Activated gamma-delta T cell treated with Interleukin-2 at 50 U/mL for 16 hours (primary cell): ENCODE measurements at places on chromosomes 2 and 18.

- no peak for DNase-seq
Measured at GRCh38 chr18:57670046-57670445, 48.4 kb upstream of the NARS1 start.

GRCh38 chr18:70116949-70117348, 88.5 kb downstream of the RTTN start:
- no peak for DNase-seq

GRCh38 chr18:55089610-55090009, 130.3 kb upstream of the CCDC68 start:
- DNase-seq: no peak

DNA sequence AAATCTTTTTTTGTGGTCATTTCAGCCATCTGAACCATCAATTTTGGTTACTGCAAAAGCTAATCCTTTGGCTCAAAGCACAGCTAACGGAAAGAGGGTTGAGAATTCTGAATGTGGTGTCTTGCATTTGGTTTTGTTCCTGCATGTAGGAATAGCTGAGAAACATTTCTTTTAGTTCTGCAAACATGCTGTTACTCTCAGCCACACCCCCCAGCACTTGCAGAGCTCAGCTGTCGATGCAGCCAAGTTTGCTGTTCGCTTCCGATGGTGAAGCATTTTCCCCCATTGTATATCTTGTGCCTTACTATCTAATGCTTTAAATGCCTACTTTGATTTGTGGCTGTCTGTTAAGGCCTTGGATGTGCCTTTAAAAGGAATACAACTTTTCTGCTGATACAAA, 294.9 kb upstream of the FANCL start:
- DNase-seq: no peak

DNA sequence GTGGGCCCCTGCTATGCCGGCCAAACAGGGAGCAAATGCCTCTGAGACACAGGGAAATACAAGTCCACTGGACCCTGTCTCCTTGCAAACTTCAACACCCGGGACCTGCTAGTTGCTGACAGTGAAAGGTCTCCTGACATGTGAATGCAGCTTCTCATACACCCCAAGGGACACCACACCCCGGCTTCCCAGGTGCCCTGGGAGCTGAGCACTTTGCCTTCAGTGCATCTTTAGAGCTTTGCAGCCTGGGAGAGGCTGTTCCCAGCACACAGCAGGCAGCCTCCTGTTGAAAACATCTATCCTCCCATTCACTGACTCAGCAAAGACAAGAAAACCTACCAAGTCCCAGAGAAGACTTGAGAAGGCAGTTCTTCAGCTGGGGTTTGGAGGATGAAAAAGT, 143.4 kb downstream of the COL6A3 start:
- no peak for DNase-seq

GRCh38 chr2:130798472-130799218, 38.1 kb upstream of the ARHGEF4 start:
- no peak for DNase-seq

GRCh38 chr2:127069003-127069402, 38.0 kb downstream of the BIN1 start:
- DNase-seq: no peak

GRCh38 chr18:62001396-62001795, 108.6 kb upstream of the RNF152 start:
- no peak for DNase-seq

DNA sequence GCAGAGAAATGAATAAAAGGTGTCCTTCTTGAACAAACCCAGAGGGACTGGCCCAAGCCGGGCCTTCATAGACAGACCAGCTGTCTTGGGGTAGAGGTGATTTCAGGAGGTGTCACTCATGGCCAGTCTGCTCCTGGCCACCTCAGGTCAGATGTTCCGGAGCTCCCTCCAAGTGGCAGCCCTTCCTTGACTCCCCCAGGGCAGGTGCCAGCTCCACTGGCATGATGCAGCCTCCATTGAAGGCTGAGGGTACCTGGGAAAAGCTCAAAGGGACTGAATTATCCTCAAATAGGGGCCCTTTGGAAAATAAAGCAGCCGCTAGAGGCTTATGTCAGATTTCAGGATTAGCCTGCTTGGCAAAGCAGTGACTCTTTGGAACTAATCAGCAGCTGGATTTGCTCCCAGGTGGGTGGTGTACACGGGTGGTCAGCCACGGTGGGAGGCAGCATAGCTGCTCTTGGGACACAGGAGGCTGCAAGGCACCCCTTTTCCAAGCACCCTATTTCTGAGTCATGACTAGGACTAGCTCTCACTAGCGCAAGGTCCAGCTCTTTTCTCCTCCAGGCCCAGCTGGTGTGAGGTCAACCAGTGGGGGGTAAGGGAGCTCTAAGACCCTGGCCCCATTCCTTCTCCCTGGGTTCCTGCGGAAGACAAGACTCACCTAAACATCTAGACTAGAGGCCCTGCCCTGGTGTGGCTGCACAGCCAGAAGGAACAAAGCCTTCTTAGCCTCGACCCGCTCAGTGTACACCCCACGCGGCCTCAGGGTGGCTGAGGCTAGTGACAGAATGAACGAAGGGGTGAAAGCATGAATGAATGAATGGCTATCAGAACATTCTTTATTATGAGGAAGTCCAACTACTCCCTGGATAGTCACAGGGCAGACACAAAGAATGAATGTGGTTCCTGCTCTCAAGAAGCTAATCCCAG, 29.3 kb downstream of the HS1BP3 start:
- DNase-seq: no peak

GRCh38 chr2:65554765-65555591, 122.6 kb upstream of the SPRED2 start:
- DNase-seq: no peak

DNA sequence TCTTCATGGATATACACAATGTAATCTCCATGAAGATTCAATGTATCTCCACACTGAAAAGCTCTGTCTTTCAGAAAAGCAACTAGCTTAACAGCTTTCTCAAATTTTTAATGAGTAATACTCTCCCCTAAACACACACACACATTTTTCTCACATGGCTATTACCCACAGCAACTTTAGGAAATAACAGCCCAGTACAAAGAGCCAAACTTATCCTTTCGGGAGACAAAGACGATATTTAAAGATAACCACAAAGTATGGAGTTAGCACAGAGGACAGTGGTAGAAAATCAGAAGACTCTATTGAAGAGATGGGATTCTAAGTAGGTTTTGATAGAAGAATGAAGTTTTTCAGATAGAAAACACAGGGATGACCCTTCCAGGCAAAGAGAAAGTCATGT, 394.9 kb upstream of the TRIB2 start:
- no peak for DNase-seq

DNA sequence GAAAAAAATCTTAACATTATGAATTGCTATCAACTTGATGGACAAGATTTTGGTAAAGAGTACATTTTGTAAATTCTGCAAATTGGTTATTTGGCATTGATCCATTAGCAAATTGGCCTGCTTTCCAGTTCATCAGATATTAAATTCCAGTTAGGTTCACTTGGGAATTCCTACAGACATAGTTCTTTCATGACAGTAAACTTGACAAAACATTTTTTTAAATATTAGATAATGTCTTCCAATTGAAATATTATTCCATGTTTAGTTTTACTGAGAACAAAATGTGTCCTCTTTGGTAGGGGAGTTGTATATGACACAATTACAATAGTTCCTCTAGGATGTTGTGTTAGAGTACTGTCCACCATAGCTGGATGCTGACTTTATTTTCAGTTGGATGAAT, 141.9 kb downstream of the LCLAT1 start:
- no peak for DNase-seq

DNA sequence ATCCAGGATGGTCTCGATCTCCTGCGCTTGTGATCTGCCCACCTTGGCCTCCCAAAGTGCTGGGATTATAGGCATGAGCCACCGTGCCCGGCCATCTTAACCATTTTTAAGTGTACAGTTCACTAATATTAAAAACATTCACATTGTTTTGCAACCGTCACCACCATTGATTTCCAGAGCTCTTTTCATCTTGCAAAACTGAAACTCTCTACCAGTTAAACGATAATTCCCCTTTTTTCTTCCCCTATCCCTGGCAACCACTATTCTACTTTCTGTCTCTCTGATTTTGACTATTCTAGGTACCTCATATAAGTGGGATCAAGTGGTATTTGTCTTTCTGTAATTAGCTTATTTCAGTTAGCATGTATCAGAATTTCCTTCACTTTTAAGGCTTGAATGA, 16.8 kb upstream of the NEUROD1 start:
- DNase-seq: no peak
